ENCODE measurements at places on chromosomes 5 and 9.
A peak's percentile ranks its signal among the peaks of the same experiment; 100 is the strongest.

DNA sequence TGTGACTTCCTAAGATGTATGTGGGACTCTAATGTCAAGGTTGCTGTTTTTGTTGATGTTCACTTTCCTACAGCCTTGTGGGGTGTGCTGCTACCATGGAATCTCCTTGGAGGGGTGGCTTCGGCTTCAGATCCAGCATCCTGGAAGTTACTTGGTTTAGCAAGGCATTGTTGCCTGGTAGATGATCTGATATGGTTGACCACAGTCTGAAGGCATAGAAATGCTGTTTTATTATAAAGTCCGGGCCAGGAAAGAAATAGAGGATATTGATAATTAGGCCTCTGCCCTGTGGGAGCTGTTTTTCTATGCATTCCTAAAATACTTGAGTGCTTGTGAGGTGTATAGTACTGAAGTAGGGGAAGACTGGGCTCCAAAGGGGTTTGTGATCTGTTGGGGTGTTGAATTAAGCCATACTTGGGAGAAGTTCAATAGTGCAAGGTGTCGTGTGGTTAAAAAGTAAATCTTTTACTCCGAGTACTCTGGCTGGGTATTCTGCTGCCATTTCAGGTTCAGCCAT, 27.3 kb upstream of the CREBRF start:
- DNase-seq, result no peak

GRCh38 chr9:18489861-18490260, 15.9 kb downstream of the ADAMTSL1 start:
- no peak for DNase-seq

DNA sequence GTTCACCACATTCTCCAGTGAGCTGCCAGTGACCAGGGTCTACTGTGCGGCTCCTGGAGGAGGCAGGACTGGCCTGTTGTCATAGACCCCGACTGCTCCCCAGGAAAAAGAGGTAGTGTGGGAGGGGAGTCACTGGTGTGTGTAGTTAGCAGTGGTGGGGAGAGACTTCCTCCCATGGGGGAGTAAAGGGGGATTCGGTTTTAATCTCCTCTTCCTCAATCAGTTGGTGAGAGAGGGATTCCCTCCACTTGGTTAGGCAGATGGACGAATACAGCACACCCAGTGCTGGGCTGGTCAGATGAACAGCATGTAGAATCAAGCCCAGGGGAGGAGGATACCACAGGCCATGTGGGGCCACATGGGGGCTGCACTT, 207.6 kb upstream of the S1PR3 start:
- DNase-seq, result no peak

DNA sequence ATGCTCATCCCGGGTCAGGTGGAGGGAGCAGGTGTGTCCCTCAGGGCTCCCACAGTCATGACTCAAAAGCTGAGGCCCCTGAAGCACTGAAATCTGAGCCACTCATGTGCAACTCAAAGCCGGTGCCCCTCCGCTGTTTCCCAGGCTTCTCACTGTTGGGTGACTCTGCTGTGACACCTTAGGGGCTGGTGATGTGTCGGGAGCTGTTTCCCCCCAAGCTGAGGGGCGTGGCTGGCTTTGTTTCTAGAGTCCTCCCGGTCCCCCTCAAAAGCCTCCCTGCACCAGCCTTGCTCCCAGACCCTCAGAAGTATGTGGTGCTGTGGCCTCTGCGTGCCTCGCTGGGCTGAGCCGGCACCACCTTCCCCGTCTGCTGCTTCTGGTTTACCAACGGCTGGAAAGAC, 39.7 kb downstream of the PLPP7 start:
- no peak for DNase-seq

- no peak for DNase-seq
Measured at GRCh38 chr9:126363250-126363649, 36.6 kb downstream of the MVB12B start.

DNA sequence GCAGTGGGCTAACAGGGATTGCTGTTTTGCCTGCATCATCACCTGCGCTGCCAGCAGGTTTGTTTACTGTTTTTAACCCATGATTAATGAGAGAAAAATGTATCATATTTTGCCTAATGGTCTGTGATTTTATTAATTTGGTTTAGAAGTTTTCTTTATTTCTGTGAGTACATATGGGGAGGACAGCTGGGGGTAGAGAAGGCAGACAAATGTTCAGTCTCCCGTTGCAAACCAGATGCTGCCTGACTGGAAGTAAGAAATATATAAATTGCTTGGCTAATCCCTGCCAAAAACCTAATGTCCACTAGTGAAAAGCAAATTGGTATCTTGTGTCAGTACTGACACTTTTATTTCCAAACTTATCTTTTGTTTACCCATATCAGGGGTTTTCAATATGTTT, 1766.1 kb upstream of the C9orf72 start:
- DNase-seq, result no peak

- DNase-seq, result no peak
Measured at GRCh38 chr5:169805937-169806700, 169.0 kb downstream of the DOCK2 start.

- DNase-seq, result no peak
Measured at GRCh38 chr5:7117961-7118360, 278.0 kb upstream of the ADCY2 start.

DNA sequence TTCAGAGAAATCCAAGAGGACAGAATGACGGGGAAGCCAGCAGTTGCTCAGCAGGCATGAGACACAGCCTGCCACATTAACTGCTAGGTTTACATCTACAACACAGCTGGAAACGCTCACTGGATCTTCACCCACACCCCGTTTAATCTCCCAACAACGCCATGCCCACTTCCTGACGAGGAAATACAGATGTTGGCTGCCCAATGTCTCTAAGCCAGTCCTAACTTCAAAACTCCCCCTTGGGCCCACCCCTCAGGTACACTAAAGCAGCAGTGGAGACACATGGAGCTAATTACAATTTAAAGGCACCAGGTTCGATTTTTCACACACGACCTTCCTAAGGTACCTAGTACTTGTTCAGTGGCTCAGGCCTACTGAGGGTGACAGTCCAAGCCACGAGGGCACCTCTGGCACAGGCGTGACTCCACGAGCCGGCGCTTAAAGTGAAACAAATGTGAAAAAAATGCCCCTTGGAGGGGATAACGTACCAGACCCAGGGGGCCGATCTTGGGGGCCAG, 904 bp downstream of the RPL12 start:
- no peak for DNase-seq

DNA sequence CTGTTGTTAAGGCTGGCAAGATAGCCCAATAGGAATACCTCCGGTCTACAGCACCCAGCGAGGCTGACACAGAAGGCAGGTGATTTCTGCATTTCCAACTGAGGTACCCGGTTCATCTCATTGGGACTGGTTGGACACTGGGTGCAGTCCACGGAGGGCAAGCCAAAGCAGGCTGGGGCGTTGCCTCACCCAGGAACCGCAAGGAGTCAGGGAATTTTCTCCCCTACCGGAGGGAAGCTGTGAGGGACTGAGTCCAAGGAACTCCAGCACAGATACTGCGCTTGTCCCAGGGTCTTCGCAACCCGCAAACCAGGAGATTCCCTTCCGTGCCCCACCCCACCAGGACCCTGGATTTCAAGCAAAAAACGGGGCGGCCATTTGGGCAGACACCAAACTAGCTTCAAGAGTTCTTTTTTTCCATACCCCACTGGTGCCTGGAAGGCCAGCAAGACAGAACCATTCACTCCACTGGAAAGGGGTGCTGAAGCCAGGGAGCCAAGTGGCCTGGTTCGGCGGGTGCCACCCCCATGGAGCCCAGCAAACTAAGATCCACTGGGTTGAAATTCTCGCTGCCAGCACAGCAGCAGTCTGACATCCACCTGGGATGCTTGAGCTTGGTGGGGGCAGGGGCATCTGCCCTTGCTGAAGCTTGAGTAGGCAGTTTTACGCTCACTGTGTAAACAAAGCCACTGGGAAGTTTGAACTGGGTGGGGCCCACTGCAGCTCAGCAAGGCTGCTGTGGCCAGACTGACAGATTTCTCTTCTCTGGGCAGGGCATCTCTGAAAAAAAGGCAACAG, 647.2 kb downstream of the BNC2 start:
- no peak for DNase-seq

DNA sequence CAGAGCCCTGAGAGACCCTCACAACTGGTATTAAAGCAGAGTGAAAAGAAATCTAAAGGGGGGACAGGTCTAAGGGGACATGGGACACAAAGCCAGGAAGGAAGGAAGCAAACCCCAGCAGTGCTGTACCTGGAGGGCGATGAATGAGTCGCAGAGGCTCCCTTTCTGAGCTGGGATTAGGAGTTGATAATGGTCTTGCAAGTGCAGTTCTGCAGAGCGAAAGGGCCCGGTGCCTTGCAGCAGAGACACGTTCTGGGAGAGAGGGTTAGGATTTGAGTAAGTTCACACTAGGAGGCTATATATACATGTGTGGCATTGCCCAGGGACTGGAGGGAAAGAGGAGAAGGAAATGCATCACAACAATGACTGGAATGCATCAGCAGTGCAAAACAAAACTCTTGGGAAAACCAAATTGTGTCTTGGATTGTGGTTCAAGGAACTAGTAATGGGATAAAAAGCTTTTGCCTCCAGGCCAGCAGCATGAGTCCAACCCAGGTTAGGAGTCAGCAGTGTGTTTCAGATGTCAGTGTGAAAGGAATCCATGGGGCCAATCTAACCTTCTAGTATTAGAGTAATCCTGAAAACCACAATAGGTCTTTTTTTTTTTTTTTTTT, 38.8 kb upstream of the LIFR start:
- DNase-seq, result no peak

- DNase-seq, result no peak
Measured at GRCh38 chr9:123420592-123421111, 64.7 kb downstream of the CRB2 start.

DNA sequence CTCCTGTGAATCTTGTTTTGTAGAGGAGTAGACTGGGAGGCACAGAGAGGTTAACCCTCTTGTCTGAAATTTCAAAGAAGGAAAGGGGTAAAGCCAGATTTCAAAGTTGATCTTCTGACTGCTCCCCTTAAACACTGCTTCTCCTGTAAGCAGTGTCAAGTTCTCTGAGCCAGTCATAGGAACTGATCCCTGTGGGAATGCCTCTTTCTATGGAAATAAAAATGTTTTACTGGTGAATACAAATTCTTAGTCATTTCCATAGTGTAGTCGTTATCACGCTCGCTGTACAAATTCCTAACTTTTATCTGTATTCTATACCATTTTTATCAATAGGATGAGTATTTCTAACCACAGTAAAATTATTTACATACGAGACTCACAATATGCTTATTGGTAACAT, 66.3 kb upstream of the PRRC1 start:
- DNase-seq, result no peak

DNA sequence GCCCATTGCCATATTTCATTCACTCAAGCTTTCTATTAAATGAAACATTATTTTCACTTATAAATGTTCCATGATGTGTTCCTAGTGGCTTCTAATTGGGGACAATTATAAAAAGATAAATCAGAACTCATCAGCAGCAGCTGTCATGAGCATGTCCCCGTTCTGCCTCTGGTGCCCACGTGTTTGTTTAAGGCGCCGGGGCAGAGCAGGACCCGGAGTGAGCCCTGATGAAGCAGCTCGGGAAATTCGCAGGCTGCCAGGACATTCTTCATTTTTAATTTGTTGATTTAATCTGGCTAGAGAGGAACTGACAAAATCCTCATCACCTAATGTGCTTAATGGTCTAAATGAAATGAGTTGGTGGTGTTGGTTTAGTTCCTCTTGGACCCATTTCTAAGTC, 475.0 kb downstream of the CTNND2 start:
- DNase-seq, result no peak

- DNase-seq, result no peak
Measured at GRCh38 chr9:136659861-136660784, 2.6 kb upstream of the EGFL7 start.

GRCh38 chr5:56529666-56530430, 285.5 kb upstream of the MAP3K1 start:
- no peak for DNase-seq

DNA sequence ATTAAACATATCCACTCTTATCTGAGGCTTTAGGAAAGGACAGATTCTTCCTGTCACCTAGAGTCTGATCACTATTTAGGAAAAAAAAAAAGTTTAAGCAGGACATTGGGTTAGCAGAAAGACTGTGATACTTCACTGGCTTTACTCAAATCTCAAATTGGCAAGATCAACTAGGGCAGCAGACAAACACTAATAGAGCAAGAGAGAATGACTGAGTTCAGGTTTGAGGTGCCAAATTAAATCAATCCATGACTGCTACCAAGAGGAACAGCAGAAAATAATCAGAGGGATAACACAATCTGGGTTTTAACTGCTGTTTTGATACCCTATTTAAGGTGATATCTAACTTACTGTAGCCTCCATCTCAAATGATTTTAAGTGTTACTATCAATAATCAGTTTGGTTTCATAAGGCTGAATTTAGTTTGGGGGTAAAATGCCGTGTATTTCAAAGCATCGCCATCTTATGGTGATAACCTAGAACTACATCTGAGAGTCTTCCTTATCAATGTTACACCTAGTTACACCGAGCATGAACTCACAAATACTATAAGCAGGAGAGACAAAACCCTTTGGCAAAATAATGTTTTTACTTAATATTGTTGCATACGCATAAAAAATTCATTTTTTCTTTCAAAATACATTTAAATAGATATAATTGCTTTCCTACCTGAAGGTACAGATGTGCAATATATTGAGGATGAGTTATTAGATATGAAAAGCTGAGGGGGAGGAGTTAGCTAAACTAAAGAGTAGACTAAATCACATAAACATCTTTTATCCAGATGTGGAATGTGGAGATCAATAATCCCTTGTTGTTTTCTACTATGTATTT, 286.4 kb upstream of the CDH12 start:
- DNase-seq, result peak; percentile 12

- no peak for DNase-seq
Measured at GRCh38 chr9:26756881-26757280, 135.7 kb downstream of the CAAP1 start.

- no peak for DNase-seq
Measured at GRCh38 chr9:92299116-92299515, 5.6 kb upstream of the IARS1 start.

- no peak for DNase-seq
Measured at GRCh38 chr5:149597618-149598017, 16.3 kb downstream of the ARHGEF37 start.

- DNase-seq, result no peak
Measured at GRCh38 chr9:74666625-74667316, 169.6 kb downstream of the RORB start.

DNA sequence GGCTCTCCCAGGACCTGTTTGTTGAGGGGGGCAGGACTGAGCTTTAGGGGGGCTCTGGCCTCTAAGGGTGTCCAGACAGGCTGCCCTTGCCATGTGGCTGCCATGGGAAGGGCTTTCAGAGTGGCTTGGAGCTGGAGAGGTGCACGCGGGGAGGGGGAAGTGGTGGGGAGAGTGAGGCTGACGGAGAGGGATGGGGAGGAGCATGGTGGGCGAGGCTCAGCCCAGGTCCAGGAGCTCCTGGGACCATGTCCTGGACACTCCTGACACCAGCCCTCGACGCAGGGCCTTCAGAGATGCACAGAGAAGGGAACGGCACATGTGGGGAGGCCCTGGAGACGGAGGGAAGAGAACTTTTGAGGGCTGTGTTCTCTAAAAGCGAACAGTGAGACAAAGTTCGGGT, 2.4 kb downstream of the SPAAR start:
- no peak for DNase-seq

DNA sequence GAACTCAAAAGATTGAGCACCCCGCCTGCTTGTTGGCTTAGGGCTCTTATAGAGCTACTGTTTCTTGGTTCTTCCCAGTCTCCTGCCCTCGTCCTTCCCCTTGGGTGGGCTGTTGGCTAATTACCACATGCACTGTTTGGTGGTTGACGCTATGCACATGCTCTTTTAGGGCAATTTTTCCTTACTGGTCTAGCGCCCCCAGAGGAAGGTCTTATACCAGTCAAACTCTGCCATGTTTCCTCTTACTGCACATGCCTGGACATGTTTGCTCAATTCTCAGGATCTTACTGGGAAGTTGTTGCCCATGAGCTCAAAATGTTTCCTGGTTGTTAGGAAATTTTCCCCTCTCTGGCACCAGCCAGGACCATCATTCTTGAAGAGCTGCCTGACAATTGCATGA, 101.9 kb downstream of the SLC28A3 start:
- peak; percentile 11 for DNase-seq

Measured in NCI-H460 (cell line).